ENCODE measurements at places on chromosomes 2 and 18.

DNA sequence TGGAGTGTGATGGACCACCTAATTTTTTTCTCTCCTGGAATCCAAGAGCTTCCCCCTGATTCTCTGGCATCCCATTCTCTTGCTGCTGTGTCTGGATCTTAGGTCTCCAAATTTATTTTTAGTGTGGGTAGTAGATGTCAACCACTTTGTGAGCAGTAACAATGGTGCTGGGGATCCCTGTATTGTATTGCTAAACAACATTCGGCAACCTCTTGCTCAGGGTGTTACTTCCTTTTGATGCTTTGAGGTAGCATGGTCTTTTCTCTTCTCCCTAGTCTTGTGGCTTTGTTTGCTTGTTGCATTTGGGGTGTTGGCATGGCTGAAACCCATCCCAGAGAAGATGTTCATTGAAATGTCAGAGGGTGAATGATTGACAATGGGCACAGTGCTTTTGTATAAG, 737.4 kb downstream of the BCL11A start:
- DNase-seq: no peak

- DNase-seq: no peak
Observed at GRCh38 chr18:62939926-62940325, 224.6 kb downstream of the PHLPP1 start.

DNA sequence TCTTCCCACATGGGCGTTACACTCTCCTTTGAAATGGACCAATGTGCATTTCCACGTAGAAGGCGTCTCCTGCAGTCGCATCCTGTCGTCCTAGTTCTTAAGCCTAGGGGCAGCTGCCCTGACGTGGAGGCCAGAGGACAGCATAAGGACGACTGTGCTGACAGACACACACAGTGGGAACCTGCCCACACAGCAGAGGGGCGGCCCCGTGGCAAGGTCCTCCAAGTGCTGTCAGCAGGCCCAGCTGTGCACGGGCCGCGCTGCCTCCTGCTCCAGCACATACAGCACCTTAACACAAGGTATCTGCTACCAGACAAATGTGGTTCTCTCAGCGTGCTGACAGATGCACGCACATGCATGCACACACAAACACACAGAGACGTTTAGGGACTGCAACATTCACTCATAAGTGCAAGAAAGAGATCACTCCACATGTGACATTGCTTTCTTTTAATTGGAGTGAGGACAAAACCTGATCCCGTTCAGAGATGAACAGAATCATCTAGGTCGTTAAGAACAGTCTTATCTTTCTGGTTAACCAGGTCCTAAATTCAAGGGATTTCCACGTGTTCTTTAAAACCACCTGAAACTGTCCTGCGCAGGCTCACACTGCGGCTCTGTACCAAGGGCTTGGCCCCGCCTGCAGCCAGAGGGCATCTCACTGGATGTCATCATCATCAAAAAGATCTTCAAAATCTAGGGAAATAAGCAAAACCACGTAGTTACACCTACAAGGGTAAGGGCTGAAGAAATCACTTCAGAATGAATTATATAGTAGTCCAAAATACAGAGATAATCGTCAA, 5.5 kb downstream of the COPS9 start:
- DNase-seq: no peak

DNA sequence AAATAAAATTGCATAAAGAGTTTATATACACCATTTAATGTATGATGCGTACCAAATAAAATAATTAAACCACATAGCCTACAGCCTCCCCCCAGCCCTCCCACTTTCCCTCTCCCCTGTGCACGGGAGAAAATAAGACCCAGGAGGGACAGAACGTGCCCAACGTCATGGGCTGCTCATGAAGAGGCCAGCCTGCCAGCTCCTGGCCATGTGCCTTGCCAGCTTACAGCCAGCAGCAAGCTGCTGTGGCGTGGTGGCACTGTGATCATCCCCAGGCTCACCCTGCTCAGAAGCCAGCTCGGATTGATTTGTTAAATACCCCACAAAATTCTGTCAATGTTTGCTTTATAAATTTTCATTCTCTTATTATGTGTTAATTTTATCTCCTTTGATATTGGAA, 7.6 kb downstream of the GPR148 start:
- DNase-seq: no peak

- no peak for DNase-seq
Observed at GRCh38 chr18:69936191-69936558, 11.5 kb downstream of the CD226 start.

DNA sequence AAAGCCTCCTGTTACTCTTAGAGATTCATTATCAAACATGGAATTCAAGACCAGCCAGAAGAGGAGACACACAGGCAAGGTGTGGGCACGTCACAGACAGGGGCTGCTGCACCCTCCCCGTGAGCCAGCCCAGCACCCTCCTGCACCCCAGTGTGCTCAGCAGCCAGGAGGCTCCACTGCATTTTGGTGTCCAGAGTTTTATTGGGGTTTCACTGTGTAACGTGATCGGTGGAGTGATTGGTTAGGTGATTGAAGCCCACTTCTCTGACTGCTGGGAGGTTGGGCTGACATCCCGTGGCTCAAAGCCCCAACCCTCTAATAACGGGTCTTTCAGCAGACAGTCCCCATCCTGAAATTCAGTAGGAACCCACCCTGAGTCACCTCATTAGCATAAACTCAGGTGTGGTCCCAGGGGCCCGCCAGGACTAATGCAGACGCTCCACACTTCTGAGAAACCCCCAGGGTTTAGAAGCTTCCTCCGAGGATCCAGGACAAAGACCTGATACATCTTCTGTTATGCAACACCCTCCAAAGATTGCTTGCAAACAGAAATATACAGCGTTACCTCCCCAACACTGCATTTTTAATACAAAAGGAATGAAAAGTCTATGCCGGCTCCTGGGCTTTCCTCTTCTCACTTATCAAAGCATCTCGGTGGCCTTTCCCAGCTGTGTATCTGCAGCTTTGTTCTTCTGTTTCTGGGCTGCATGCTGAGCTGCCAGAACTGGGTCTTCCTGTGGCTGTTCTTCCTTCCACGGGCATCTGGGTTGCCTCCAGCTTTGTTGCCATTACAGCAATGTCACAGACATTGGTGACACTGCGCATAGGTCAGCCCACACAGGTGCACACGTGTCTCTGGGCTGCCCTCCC, 43.7 kb upstream of the SNED1 start:
- no peak for DNase-seq

DNA sequence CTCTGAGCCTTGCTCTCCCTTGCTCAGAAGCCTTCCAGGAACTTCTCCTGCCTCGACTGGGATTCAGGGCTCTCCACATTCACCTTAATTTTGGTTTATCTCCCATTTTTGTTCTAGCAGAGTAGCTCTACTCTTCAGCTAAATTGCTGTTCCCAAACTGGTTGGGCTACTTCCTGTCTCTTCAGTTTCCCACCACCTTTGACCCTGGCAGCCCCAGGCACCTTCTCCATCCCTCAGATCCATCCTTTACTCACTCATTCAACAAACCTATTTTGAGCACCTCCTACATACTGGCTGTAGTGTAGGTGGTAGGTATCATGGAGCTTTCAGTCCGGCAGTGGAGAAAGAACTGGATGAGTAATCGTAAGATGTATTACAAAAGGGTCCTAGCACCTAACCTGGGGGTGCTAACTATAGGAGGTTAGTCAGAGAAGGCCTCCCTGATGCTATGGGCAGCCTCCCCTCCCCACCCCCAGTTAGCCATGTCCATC, 26.3 kb downstream of the MERTK start:
- DNase-seq: no peak

DNA sequence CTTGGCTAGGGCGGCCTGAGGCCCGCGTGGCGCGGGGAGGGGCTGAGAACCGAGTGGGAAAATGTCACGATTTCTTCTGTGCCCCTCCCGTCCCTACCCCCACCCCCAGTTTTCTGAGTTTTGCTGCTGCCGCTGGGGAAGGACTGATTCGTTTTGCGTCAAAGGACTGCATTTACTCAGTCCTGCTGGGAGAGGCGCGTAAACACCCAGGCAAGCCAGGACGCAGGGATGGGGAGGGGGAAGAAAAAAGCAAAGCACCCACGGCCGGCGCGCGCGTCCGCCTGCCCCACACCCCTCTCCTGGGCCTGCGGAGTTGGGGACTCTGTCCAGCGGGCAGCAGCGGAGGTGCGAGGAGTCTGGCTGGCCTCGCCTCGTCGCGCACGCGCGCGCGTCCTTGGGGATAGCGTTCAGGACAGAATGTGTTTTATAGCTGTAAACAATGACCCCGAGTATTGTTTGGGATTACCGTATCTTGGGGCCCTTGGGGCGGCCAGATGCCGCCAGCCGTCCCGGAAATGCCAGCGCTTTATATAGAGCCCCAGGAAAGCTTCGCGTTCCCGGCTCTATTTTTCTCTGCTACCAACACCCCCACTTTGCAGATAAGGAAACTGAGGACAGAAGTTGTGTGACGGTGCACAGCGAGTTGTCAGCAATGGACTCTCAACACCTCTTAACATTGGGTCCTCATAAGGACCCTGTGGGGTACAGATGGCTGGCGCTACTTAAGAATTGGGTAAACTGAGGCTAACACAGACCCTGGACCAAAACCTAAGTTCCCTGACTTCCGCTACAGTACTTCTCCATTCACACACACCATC, 1.7 kb upstream of the FOSL2 start:
- DNase-seq: no peak

DNA sequence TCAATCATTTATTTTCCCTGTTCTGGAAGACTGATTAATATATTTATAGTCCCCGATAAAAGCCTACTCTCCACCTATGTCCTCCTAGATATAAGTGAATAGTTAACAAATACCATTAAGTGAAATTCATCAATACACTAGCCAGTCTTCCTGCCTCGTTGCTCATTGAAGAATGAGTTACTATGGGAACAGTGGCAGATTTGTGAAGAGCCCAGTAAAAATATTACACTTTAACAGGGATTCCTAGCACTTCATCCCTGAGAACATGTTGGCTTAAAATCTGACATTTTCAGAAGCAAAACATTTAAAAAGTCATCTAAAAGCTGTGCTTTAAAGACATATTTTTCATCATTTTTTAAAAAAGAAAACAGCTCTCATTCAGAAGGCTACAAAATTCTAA, 848.7 kb upstream of the NXPH2 start:
- no peak for DNase-seq
